ENCODE measurements at places on chromosomes 7 and 10.

DNA sequence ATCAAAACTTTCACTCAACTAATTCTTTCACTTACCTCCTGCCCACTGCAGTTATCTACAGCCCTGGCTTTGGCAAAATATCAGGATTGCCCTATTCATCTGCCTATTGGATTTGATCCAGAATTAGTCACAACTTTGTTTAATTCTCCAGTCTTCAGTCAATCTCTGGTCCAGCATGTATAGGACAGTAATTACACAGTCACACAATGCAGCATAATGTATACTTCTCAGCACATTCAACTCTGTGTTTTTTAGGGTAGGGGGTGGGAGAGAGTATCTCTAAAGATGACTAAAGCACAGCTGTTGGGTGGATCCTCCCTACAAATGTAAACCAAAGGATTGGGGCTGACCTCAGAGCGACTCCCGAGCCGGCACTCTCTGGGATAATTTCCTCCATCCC is 17.7 kb upstream of the NRP1 start:
- DNase-seq, result no peak

- DNase-seq, result no peak
These were observed 106.7 kb downstream of the SNX10 start for GRCh38 chr7:26398427-26398755.

- DNase-seq, result no peak
These were observed 583.5 kb downstream of the CNTNAP2 start for GRCh38 chr7:146700015-146700560.

DNA sequence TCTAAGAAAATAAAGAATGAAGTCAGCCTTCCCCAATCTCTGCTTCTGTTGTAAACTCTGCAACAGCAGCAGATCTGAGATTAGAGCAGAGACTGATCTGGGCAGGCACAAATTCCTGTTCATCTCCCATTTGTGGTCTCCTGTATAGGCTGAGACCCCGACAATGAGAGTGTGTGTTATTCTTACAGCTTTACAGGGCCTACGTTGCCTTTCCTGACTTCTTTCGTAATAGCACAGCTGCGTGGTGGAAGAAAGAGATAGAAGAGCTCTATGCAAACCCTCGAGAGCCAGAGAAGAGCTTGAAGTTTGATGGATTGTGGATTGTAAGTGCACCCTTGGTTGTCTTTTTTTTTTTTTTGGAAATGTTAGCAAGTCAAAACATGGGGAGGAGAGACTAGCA is 72.1 kb downstream of the PRSS58 start:
- DNase-seq, result no peak

GRCh38 chr7:135459951-135460567 is 49.8 kb downstream of the CNOT4 start:
- no peak for DNase-seq

DNA sequence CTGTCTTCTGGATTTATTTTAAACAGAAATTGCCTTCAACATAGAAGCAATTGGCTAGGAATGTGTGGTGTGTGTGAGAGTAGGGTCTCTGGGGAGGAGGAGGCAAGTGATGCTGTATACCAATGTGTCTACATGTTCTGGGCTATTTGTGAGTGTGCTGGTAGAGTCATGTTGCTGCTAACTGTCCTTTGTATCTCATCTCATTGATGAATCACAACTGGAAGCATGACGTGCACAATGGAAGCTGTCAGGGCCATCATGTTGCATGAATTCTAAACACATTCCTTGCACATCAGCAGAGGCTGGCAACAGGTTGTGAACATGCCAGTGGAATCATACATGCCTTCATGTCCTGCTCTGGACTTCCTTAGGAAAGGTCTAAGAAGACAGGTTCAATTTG is 199.7 kb downstream of the BMPER start:
- no peak for DNase-seq

DNA sequence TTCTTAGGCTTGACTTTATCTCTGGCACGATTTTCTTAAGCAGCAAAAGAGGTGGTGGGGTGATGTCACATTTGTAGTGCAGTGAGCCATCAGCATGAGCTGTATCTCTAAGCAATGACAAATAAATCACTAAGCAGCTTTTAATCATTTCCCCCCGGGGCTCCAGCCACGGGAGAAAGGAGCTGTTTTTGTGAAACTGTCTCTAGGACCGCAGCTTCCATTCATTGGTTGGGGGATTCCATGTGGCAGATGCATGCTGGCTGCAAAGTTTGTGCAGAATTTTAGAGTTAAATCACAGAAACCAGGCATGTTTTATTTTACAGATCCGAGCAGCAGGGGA is 464 bp downstream of the KIAA1217 start:
- no peak for DNase-seq

GRCh38 chr10:86837663-86838062 is 81.2 kb downstream of the BMPR1A start:
- no peak for DNase-seq

- DNase-seq, result no peak
These were observed 268.1 kb downstream of the CAMK1D start for GRCh38 chr10:12617191-12618175.

DNA sequence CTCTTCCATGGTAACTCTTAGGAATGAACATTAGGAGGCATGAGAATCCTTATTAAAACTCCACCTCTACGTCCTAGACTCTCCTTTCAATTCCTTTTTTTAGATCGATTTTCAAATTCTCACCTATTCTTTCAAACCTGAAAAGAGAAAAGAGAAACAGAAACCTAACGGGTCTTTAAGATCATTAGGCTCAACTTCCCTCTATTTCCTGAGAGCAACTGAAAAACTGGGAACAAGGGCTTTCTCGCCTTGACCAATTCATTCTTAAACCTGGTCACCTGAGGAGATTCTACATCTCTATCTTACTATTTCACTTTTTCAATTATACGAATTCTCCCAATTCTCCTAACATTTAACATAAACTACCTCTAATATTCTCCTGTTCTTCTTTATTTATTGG is 2.8 kb downstream of the TFEC start:
- DNase-seq, result no peak
